ENCODE measurements at places on chromosomes 3 and 15.

DNA sequence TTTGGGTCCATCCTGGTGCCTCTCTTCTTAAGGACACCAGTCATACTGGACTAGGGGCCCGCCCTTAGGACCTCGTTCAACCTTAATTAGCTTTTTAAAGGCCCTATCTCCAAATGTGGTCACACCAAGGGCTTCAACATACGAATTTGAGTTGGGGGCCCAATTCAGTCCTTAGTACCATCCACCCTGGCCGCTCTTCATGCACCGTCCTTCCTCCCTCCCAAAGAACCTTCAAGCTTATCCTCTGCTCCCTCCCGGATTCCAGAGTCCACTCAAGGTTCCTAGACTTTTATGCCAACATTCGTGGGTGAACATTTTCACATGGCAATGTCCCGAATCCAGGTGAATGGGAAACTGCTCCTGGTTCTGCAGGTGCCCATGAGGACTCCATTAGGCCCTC lies 201.3 kb upstream of the IGF1R start:
- DNase-seq: no peak

DNA sequence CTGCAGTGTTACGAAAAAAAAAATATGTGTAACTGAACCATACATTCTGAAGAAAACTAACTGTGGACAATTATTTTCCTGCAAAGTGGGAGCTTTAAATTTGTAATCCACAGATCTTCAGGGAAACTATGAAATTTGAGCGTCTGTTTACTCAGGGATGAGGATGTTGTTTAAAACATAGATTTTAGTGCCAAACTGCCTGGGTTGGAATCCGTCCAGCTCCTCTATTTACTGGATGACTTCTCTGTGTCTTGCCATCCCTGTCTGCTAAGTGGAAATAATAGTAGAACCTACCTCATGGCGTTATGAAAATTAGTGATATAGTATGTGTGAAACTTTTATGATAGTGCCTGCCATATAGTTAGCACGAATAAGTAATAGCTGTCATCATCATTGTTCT lies 666.5 kb downstream of the SQOR start:
- no peak for DNase-seq

DNA sequence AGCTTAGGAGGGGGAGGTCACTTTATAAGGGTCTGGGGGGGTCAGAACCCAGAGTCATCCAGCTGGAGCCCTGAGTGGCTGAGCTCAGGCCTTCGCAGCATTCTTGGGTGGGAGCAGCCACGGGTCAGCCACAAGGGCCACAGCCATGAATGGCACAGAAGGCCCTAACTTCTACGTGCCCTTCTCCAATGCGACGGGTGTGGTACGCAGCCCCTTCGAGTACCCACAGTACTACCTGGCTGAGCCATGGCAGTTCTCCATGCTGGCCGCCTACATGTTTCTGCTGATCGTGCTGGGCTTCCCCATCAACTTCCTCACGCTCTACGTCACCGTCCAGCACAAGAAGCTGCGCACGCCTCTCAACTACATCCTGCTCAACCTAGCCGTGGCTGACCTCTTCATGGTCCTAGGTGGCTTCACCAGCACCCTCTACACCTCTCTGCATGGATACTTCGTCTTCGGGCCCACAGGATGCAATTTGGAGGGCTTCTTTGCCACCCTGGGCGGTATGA lies at the start of gene RHO:
Gene RHO, plus strand, starts transcription at position 51 of the 512 bp plus-strand sequence. Its CDS starts 95 bp downstream, at position 146.
- no peak for DNase-seq

GRCh38 chr3:69120879-69121464 lies 1.4 kb downstream of the LMOD3 start:
- DNase-seq: peak; percentile 77

DNA sequence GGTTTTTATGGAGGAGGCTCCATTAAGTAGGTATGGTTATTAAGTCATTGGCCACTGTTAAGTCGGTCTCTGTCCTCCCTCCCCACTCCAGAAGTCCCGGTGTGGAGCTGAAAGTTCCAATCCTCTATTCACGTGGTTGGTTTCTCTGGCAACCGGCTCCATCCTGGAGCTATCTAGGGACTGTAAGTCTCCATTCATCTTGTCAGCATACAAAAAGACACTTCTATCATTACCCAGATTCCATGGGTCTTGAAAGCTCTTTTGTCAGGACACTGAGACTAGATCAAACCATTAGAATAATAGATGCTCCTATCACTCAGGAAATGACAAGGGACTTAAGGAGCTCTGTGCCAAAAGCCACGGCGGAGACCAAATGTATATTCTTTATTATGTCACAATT lies 110.3 kb downstream of the PIK3CB start:
- DNase-seq: no peak

- no peak for DNase-seq
These were observed 61.2 kb downstream of the LYSMD4 start for GRCh38 chr15:99671926-99672635.

DNA sequence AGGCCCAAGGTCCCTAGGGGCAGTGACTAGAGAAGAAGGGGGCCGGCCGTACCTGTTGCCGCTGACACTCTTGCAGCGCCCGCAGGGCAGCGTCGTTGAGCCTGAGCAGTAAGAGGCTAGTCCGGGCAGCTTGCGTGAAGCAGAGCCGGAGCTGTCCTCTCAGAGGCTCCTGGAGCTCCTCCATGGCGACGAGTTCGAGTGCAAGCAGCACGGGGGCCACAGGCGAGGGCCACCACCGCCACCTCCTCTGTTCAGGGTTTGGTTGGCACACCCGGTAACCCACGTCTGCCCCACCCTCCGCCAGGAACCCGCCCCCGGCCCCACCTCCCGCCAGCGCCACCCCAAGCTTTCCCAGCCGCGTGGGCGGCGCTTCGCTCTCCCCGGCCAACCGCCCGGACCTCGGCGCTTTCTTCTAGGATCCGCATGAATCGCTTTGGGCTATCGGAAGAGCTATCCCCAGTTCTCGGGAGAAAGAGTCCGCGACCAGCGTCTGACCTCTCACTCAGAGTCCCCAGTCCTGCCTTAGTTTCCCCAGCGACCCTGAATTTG lies at the start of gene ELL3:
Gene ELL3, minus strand, starts transcription at position 249 of the 549 bp plus-strand sequence. Its CDS starts 65 bp downstream, at position 184.
- DNase-seq: peak; percentile 83

DNA sequence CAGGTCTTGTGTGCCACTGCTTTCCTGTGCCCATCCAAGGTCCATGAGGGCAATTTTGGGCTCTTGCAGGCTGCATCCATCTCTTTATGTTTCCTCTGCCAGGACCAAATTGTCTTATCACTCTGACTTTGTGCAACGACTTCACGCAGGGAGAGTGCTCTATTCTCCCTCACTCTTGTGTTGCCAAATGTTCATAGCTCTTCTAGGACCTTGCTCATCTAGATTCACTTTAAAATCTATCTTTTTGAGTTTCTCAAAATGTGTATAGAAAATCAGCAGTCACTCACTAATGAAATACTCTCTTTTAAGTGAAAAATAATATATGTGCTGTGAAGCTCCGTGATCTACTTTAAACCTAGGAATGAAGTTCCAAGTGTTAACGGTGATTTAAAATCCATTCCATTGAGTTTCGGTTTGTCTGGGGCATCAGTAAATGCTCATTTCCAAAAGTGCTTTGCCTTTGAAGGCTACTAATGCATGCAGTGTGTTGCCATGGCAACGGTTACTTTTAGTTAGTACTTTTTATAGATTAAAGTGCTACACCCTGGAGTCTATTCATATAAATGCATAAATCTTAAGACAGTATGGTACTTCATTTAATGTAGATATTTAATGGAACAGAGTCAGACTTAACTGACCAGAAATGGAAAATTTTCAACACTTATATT lies 46.6 kb upstream of the GOLGA8J start:
- no peak for DNase-seq

DNA sequence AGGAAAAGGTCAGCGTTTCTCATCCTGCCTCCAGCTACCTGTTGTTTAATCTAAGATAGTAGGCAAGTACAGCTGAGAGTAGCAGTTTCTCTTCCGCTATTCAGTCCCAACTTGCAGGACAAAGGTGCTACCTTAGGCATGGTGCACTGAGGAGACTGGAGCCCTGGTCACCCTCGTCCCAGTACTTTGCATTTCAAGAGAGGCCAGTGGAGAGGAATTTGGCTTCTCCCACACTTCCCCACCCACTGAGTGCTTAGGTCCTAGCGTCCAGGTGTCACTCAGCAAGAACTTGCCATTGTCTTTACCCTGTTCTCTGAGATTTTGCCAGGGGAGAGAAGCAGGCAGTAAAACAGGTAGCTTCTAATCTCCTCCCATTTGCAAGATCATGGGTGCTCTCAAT lies 12.5 kb upstream of the RPN1 start:
- DNase-seq: no peak

GRCh38 chr15:39016706-39017105 lies 452.1 kb upstream of the RASGRP1 start:
- no peak for DNase-seq

DNA sequence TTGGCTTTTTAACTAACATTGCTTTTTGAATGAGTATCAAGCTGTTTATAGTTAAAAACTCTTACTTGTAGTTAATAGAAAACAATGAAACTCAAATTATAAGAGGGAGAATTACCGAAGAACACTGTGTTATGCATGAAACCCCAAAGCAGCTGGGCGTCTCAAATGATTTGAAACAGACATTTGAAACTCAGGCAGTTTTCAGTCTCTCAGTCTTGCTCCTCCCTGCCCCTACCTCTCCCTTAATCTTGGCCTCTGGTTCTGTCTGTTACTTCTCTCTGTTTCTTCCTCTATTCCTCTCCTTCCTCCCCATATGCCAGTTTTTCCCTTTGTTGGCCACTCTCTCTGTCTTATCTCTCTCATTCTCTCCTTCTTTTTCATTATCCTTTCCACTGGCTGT lies 118.3 kb upstream of the SYNPR start:
- DNase-seq: no peak

DNA sequence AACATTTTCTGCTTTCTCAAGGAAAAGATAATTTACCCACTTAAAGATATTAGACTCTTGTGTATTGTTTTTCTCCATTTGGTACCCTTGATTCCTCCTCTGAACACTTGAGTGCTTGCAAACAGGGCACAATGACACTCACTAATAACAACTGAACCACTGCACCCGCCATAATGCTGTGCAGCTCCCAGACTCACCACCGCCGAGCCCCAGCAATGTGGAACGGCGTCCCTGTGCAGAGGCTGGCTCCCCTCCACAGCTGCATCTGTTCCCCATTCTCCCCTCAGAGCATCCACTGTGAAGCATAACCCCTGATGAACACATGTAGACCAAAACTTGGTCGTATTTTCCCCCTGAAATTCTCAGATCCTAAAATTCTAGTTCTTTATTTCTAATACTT lies 276.2 kb upstream of the PLSCR5 start:
- no peak for DNase-seq

DNA sequence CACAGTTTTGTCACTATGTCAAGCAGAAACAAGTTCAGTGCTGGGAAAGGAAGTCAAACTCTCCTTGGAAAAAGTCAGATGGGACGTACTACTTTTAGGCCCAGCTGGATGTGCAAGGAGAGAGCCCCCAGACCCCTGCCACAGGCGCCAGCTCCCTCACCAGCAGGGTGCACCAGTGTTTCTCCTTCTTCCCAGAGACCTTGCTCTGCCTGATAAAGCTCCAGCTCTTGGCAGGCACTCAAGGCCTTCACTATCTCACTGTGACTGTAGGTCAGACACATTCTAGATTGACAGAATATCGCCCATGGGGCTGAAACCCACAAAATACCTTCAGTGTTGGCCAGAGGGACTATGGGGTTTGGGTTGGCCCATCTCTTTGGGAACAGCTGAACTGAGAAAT lies 54.8 kb upstream of the CHRNB4 start:
- DNase-seq: no peak

GRCh38 chr3:140006331-140006730 lies 71.3 kb downstream of the CLSTN2 start:
- DNase-seq: no peak

DNA sequence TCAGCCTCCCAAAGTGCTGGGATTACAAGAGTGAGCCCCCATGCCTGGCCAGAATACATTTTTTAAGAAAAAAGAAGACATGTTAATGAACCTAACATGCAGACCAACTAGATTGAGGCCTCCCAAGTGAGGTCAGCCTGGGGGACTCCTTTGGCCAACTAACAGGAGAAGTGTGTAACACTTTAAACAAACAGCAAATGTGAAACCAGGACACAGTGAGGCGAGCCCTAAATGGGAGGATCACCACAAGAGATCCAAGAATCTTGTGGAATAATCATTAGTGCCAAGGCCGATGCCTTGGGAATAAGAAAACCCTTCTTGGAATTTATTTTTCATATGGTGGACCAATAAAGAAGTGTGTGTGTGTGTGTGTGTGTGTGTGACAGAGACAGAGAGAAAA lies 73.9 kb downstream of the ATP10A start:
- no peak for DNase-seq

GRCh38 chr3:147652651-147653366 lies 243.6 kb downstream of the ZIC1 start:
- peak; percentile 85 for DNase-seq

- DNase-seq: no peak
These were observed 37.1 kb downstream of the CTXND1 start for GRCh38 chr15:80214910-80215309.

DNA sequence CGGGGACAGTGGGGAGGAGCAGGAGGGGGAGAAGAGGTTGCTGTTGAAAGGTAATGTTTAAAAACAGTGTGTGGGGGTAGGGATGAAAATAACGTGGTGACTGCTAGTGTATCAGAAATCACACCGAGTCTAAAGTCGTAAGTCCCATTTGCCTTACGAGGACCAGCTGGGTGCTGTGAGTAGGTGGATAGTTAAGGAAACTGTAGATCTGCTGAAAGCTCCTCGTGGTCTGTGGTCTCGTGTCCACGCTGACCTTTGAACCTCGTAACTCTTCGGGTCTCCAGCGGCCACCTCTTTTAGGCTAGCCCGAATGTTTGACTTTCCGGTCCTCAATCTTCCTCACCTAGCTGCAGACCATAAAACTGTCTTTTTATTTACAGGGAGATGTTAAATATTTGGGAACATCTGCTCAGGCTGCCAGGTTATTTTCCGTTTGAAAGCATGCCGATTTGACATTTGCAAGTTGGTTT lies 29.3 kb upstream of the ST3GAL6 start:
- DNase-seq: peak; percentile 23

DNA sequence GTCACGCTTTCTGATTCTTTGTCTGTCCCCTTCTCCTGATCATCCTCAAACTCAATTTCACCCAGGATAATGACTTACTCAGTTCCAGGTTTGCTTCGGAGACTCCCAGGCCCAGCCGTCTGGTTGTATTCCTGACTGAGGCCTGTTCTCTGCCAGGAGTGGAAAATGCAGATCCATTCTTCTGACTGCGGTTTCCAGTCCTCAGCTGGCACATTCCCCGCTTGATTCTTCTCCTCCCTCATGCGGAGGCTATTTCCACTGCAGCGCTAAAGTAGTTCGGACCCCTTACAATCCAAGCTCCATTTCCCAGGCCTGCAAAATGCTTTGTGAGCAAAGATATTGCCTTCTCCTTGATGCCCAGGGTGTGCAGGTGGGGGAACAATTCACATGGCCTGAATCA lies 47.2 kb upstream of the GALNT15 start:
- DNase-seq: no peak

- no peak for DNase-seq
These were observed 77.9 kb downstream of the FOXB1 start for GRCh38 chr15:60081976-60082375.

DNA sequence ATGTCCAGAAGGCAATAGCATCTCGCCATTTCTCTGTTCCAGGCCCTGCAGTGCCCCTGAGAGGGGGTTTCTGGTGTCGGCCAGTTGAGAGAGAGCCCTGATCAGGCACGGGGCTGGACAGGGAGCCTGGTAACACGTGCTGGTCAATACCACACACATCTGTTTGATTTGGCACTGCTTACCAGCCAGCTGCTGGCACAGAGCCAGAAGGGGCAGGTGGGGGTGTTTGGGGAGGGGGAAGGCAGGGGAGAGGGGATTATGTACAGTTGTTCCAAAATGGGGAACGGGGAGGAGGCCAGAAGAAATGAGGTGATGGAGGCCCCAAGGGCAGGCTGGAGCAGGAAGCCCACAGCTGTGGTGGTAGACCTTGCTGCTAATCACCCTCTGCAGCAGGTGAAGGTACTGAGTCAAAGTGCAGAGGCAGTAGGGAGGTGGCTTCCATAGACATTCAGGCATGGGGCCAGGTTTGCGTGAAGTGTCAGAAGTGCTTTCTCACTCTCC lies 153.5 kb upstream of the LPP start:
- DNase-seq: no peak

Measured in NCI-H526 (cell line).